Kidney (tissue), 22 donors: ENCODE measurements at places on chromosomes 1 and 21. TPM values are rescaled to one million over a fixed set of nuclear protein-coding genes. Genes with fewer than 3 reads are reported as not detected.
A peak's percentile ranks its signal among the peaks of the same experiment; 100 is the strongest.

NBPF9 gene
- polyA plus RNA-seq, result 5.3 TPM

- H3K36me3 ChIP-seq, result no peaks in the 10 kb centered on the region
- H3K4me1 ChIP-seq, result peaks cover 22% of the 10 kb centered on the region
- peak overlapping the region; percentile 53 for H3K27ac ChIP-seq
- H3K4me3 ChIP-seq, result no peak overlapping the region
Measured at GRCh38 chr1:67572594-67573221, 112.3 kb upstream of the GADD45A start.

DNA sequence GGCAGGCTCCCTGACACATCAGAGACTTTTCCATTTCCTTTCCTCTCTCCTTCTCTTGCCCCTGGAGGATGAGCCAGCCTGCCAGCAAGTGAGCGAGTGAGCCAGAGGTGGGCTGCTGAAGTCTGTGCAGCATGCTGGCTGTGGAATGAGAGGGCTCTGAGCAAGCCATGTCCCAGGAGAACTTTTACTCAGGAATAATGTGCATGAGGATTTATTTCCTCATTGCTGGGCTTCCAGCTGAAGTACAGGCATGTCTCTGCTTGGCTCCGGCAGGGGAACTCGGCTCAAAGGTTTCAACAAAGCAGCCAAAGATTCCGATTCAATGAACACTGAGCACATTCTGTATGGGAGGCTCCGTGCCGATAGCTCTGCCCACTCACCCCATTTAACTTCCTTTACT is 43.7 kb downstream of the UBIAD1 start:
- H3K4me3 ChIP-seq, result no peak overlapping the region
- no peaks in the 10 kb centered on the region for H3K27me3 ChIP-seq
- H3K36me3 ChIP-seq, result no peaks in the 10 kb centered on the region

- H3K27ac ChIP-seq, result no peak overlapping the region
- no peaks in the 10 kb centered on the region for H3K4me1 ChIP-seq
- peaks cover 11% of the 10 kb centered on the region for H3K27me3 ChIP-seq
- H3K4me3 ChIP-seq, result no peak overlapping the region
Measured at GRCh38 chr1:115829023-115829674, 11.8 kb downstream of the NHLH2 start.

B4GALT2 gene
- 32.5 TPM for polyA plus RNA-seq

- no peak overlapping the region for H3K4me3 ChIP-seq
- no peaks in the 10 kb centered on the region for H3K27me3 ChIP-seq
- no peak overlapping the region for H3K27ac ChIP-seq
- no peak for DNase-seq
- H3K4me1 ChIP-seq, result no peaks in the 10 kb centered on the region
Measured at GRCh38 chr1:85799737-85800136, 91.5 kb upstream of the ZNHIT6 start.

FCGR3B gene
- polyA plus RNA-seq, result not detected

OLIG2 gene
- not detected for polyA plus RNA-seq

DNA sequence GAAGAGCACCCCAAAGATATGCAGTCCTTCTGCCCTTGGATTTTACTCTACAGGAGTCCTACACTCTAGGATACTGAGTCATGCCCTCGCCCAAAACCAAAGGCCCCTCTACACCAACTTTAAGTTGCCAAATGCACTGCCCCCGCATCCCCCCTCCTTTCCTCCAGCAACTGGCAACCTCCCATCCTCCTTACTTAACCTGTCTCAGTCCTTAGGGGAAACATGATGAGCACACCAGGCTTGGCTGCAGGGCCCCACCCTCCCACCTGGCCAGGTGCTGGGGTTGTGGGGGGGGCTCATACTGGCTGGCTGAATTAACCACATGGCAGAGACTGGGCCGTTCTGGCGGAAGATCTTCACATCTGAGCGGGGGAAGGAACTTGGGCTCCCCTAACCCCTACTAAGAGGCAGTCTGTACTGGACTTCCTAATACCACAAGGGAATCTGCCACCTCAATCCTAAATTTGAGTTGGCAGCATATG is 1.2 kb downstream of the HDGF start:
- peak overlapping the region; percentile 97 for H3K4me3 ChIP-seq
- peaks cover 5% of the 10 kb centered on the region for H3K4me1 ChIP-seq
- DNase-seq, result peak; percentile 86
- H3K36me3 ChIP-seq, result no peaks in the 10 kb centered on the region
- H3K27ac ChIP-seq, result peak overlapping the region; percentile 93

LAMC2 gene
- 4.0 TPM for polyA plus RNA-seq

DNA sequence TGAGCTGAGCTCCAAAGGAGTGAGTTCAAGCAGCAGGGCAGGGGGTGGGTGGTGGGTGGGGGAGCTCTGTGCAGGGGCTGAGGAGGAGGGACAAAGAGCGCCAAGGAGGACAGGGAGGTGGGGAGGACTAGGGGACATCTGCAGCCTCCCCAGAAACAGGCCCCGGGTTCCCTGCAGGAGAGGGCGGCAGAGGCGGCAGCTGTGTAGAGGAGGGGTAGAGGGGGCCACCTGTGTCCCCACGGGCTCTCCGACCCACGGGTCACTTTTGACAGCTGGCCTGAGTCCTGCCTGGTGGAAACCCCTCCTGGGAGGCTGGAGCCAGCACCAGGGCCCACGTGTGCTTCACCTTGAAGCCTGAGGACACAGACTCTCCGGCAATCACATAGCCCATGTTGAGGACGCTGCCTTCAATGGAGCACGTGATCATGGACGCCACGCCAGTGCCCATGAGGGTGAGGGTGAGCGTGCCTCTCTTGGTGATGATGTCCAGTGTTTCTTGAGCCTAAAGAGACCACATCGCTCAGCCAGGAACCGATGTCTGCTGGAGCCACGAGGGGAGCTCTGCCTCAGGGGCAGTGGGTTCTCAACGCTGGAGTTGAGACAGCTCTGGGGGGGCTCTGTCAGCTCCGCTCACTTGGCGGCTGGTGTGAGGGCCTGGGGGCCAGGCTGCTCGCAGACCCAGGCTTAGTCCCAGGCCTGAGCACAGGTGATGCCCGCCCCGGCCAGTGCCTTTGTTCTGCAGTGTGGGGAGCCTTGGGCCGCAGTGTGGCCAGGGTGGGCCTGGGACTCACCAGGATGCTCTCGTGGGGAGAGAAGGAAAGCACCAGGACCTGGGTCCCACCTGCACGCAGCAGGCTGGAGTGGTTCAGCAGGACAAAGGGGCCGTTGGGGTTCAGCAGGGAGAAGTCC is 6.6 kb upstream of the TMEM52 start:
- H3K4me1 ChIP-seq, result no peaks in the 10 kb centered on the region
- no peaks in the 10 kb centered on the region for H3K36me3 ChIP-seq
- no peak overlapping the region for H3K27ac ChIP-seq
- H3K4me3 ChIP-seq, result no peak overlapping the region

DNA sequence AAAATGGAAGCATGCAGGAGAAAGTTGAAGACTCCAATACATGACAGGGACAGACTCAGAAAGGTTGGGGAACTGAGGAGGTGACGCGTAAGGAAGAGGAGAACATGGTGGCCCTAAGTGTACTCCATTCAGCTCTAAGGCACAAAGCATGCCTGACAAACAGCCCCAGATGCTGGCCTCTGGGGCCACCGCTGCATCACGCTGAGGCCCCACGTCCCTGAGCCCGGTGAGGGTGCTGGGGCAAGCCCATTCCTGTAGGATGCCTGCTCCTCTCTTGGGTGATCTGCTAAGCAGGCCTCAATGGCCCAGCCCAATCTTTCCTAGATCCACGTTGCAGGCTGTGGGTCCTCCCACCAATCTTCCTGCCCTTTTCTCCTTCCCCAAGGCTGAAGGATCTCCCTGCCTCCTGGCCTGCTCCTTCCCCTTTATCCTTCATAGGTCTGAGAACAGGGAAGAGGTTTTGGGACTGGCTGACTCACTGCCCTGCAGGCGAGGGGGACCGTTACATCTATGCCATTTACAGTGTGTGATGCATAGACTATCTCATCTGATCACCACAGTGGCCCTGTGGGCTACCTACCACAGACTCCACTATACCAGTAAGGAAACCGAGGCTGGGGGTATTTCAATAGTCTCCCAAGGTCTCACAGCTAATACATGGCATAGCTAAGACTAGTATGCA is 16.8 kb upstream of the NID1 start:
- H3K4me1 ChIP-seq, result no peaks in the 10 kb centered on the region
- H3K36me3 ChIP-seq, result no peaks in the 10 kb centered on the region
- H3K4me3 ChIP-seq, result no peak overlapping the region

DNA sequence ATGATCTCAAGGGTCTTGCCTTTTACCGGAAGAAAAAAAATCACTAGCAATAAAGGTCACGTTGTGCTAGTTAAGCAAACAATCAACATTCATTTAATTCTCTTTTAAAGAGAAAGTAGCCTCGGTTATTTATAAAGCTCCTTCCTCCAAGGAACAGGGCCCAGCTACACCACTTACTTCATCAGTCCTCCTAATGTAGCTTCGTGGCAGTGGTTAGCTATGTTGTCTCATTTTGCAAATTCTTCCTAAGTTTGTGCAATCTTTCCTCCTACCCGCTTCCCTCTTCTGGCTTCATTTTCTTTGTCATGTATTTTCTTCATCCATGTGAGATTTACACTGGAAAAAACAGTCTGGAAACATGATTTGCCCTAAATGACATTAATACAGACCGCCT is 554.2 kb downstream of the NUF2 start:
- H3K4me1 ChIP-seq, result no peaks in the 10 kb centered on the region
- H3K27ac ChIP-seq, result peak overlapping the region; percentile 51
- no peaks in the 10 kb centered on the region for H3K36me3 ChIP-seq
- H3K27me3 ChIP-seq, result no peaks in the 10 kb centered on the region
- no peak overlapping the region for H3K4me3 ChIP-seq

- H3K4me1 ChIP-seq, result no peaks in the 10 kb centered on the region
- no peaks in the 10 kb centered on the region for H3K36me3 ChIP-seq
- H3K4me3 ChIP-seq, result no peak overlapping the region
- no peak overlapping the region for H3K27ac ChIP-seq
- no peaks in the 10 kb centered on the region for H3K27me3 ChIP-seq
- peak; percentile 37 for DNase-seq
Measured at GRCh38 chr21:35314857-35315582, 265.9 kb upstream of the RUNX1 start.

DNA sequence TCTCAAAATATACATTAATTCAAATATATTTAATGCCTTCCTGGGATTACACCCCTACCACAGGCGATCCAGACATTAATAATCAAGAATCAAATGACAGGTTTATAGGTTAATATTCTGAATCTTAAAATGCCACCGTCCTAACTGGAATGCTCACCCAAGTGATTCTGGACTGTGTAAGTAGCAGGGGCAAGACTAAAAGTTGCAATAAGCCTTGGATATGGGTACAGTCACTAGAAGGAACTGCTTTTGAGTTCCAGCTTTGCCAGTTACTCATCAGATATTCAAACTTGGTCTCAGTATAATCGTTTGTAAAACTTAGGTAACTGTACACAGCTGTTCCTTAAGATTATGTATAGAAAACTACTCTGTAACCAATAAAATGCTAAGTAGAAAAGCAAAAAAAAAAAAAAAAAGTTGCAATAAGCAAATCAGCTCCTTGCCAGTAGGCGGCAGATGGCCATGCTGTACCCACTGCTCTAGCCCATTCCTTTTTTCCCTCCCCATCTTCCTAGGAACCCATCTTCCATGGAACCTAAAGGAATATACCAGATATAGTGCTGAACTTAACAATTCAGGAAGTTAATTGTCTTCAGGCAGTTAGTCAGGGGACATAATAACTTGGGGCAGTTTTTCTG is 10.5 kb downstream of the RO60 start:
- H3K4me3 ChIP-seq, result no peak overlapping the region
- DNase-seq, result no peak
- no peaks in the 10 kb centered on the region for H3K4me1 ChIP-seq
- no peaks in the 10 kb centered on the region for H3K27me3 ChIP-seq
- H3K27ac ChIP-seq, result no peak overlapping the region
- H3K36me3 ChIP-seq, result no peaks in the 10 kb centered on the region

DNA sequence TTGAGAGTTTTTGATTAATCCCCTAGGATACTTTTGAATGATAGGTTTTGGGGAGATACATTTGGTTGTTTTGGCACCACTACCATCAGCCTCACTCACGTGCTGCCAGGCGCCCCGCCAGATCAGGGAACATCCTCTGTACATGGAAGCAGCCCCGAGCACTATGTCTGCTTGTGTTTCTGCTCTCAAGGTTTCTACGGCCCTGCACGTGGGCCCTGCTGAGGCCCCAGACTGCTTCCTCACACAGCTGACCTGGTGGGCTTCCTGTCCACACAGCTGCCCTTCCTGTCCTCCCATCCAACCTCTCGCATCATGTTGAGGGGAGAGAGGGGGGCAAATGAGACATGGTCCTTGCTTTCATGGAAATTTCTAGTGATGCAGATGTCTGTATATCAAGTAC is 20.0 kb downstream of the ADARB1 start:
- no peaks in the 10 kb centered on the region for H3K4me1 ChIP-seq
- no peak overlapping the region for H3K4me3 ChIP-seq
- no peak overlapping the region for H3K27ac ChIP-seq
- H3K36me3 ChIP-seq, result no peaks in the 10 kb centered on the region

GRCh38 chr1:53572815-53573173 is 113.6 kb downstream of the DMRTB1 start:
- peaks cover 3% of the 10 kb centered on the region for H3K4me1 ChIP-seq
- peak; percentile 59 for DNase-seq
- H3K4me3 ChIP-seq, result no peak overlapping the region

PODN gene
- 1.4 TPM for polyA plus RNA-seq

DNA sequence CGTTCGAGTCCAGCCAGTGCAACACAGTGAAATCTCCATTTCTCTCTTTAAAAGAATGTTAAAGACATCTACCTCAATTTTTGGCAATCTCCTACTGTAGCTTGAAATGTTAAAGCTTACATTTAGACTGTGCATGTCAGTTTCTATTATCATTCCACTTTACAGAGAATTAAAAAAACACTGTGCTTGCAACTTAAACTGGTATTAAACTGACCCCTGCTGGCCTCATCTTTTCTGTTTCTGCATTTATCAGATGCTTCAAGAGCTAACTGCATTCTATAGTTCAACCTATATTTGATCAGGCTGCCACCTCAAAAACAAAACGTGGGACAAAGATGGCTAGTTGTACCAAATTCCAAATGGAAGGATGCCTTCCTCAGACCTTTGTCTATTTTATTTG is 226.5 kb downstream of the SMYD3 start:
- no peak overlapping the region for H3K4me3 ChIP-seq
- H3K27ac ChIP-seq, result no peak overlapping the region
- H3K4me1 ChIP-seq, result no peaks in the 10 kb centered on the region
- no peaks in the 10 kb centered on the region for H3K36me3 ChIP-seq
- no peaks in the 10 kb centered on the region for H3K27me3 ChIP-seq

- H3K4me3 ChIP-seq, result no peak overlapping the region
- no peaks in the 10 kb centered on the region for H3K36me3 ChIP-seq
- H3K27ac ChIP-seq, result no peak overlapping the region
- peak; percentile 76 for DNase-seq
Measured at GRCh38 chr1:207997486-207998268, 86.8 kb upstream of the CD34 start.

DNA sequence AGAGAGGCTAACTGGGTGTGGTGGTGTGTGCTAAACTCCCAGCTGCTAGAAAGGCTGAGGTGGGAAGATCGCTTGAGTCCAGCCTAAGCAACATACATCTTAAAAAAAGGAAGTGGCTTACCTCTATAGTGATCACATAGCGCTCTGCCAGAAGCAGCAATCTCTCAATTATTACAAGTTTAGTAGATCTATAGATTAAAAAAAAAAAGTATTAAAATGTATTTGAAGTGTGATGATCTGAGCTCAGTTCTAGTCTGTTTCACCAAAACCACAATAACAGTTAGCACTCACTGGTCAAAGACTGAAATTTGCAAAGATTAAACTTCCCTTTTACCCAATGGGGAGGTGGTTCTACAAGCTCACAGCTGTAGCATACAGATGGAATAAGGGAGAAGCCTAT is 76.3 kb downstream of the USP24 start:
- no peaks in the 10 kb centered on the region for H3K4me1 ChIP-seq
- DNase-seq, result no peak
- no peak overlapping the region for H3K4me3 ChIP-seq
- H3K27ac ChIP-seq, result no peak overlapping the region
- H3K27me3 ChIP-seq, result no peaks in the 10 kb centered on the region
